NCI-H1105 treated with DMSO at 0.1 percent for 48 hours (cell line): ENCODE measurements at places on chromosomes 12 and 14.

GRCh38 chr14:48586099-48586498, 910.7 kb upstream of the MDGA2 start:
- DNase-seq: no peak

GRCh38 chr12:70482764-70483163, 116.7 kb downstream of the KCNMB4 start:
- DNase-seq: no peak

DNA sequence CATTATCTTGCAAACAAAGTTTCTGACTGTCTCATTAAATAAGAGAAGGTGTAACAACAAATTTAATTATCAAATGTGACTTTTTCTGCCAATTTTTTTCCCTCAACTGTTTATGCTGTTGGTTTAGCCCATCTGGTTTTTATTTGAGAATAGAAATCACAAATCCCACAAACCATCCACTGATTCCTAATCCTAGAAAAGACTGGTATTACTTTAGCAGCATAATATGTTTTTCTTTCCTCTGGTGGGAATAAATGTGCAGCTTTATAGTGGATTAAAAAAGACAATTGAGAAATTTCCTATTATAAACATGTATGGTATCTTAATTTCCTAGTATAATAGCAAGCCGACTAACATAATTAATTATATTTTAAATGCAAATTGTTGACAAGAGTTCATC, 257.9 kb upstream of the FOXN3 start:
- no peak for DNase-seq

DNA sequence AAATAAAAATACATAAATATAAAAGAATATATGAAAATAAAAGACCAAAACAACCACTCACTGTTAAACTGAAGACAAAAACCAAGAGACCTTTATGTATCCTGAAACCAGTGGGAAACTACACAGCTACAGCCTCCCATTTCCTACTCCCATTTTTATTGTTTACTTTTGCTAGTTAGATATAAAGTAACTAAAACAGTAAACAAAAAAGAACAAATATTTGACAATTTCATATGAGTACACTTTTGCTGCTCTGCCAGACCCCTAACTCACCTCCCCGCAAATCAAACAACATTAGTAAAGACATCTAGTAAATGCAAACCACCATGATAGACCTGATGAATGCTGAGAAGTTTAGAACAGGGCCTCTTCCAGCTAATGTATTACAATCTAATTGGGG, 97.1 kb downstream of the BCL2L14 start:
- no peak for DNase-seq

DNA sequence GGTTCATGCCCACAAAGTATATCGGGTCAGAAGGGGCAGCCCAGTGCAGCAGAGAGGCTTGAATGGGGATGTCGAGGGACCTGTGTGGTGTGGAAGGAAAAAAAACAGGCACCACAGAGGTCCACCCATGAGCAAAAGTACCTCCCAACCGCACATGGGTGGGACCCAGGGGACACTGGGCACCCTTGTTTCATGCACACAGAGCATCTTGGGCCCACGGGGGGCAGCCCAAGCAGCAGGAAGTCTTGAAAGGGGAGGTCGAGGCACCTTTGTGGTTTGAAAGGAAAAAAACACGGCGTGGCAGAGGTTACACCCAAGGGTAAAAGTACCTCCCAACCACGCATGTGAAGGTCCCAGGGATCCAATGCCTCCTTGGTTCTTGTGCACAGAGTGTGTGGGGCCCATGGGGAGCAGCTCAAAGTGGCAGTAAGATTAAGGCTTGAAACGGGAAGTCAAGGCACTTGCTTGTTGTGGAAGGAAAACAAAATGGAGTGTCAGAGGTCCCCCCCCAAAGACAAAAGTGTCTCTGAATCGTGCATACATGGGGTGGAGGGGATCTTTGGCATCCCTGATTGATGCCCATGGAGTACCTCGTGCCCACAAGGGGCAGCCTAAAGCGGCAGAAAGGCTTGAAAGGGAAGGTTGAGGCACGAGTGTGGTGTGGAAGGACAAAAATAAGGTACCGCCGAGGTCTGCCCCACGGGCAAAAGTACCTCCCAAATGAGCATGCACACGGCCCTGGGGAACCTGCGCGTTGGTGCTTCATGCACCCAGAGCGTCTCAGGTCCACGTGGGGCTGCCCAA, 575.5 kb downstream of the ALG10 start:
- DNase-seq: no peak

DNA sequence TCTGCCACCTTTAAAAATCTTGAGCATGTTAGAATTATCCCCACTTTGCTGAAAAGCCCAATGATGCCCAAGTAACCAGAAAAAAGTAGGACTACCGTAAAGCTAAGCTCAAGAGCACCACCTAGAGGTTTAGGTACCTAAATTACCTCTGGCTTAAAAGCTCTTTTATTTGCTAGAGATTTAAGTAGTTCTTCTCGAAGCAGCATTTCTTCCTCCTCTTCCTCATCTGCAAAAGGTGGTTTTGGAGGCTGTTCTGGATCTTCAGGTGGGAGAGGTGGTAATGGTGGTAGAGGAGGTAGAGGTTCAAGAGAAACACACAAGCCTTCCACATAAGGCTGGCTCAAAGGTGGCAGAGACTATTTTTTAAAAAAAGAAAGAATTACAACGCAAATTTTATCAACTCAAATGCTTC, 26.9 kb downstream of the ZFC3H1 start:
- peak; percentile 71 for DNase-seq

- no peak for DNase-seq
These were observed 272 bp downstream of the HECTD1 start for GRCh38 chr14:31207287-31207754.

DNA sequence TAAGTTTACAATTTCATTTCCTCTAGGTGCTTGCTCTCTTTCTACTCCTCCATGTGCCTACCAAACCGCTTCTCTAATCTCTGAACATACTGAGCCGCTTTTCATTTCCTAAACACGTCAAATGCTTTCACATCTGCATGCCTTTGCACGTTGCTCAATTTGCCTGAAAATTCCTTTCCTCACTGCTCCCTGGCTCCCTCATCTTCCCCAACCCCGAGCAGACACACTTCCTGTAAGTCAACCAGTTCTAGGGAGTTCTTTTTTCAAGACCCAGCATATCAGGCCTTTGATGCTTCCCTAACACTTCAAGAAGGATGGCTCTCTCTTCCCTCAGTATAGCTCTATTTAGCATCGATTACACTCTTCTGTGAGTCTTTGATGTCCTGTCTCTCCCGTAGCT, 50.3 kb downstream of the LMO3 start:
- DNase-seq: no peak

GRCh38 chr14:37587131-37587803, 7.8 kb downstream of the FOXA1 start:
- DNase-seq: peak; percentile 24

DNA sequence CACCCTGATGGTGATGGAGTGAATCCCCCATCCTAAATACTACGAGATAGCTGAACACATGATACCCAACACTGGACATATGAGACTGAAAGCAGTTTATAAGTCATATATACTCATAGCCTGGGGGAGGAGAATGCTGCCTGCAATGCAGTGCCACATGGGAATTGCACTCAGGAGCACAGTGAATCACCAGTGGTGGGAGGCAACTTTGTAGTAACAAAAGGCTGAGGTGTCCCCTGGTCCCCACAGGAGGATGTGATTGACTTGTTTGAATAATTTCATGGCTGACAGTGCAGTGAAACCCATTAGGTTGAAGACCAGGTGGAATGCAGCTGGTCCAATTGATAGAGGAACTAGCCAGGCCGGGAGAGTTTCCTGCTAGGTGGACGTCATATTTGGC, 20.2 kb downstream of the CCDC38 start:
- no peak for DNase-seq

DNA sequence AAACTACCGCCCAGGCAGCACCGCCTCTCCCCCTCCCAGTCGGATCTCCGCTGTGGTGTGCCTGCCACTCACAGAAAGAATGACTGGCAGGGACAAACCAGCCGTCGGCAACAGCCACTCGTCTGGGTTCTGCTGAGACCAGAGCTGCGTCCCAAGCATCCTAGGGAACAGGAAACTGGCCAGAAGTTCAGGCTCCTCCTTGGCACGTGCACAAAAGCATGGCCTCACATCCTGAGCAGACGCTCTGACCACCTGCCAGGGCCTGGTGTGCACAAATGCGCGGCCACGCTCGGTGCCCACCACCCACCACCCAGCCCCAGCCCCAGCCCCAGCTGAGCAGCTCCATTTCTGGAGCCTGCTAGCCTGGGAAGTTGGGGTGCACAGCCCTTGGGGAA, 214.8 kb downstream of the DPF3 start:
- DNase-seq: peak; percentile 23

- DNase-seq: no peak
These were observed 101.3 kb downstream of the LGMN start for GRCh38 chr14:92646952-92647796.

DNA sequence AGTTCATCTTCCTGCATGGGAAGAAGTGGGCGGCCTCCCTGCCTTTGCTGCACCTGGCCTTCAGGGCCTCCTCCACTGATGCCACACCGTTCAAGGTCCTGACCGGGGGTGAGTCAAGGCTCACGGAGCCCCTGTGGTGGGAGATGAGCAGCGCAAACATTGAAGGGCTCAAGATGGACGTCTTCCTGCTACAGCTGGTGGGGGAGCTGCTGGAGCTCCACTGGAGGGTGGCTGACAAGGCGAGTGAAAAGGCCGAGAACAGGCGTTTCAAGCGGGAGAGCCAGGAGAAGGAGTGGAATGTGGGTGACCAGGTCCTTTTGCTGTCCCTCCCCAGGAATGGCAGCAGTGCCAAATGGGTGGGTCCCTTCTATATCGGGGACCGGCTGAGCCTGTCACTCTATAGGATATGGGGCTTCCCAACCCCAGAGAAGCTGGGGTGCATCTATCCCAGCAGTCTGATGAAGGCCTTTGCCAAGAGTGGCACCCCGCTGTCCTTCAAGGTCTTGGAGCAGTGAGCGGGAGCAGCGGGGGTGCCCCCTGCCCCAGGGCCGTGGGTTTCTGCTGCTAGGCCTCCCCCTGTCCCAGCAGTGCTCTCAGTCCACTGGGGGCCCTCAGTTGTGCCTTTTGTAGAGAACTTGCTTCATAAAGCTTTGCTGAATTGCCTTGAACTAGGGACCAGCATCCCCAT, 12.4 kb downstream of the CBLN3 start:
- no peak for DNase-seq

GRCh38 chr12:12349711-12350665, at the start of gene MANSC1:
Gene MANSC1 (minus strand): TSS chr12:12350242. CDS start chr12:12343314, 6,928 bp downstream.
- DNase-seq: peak; percentile 76

DNA sequence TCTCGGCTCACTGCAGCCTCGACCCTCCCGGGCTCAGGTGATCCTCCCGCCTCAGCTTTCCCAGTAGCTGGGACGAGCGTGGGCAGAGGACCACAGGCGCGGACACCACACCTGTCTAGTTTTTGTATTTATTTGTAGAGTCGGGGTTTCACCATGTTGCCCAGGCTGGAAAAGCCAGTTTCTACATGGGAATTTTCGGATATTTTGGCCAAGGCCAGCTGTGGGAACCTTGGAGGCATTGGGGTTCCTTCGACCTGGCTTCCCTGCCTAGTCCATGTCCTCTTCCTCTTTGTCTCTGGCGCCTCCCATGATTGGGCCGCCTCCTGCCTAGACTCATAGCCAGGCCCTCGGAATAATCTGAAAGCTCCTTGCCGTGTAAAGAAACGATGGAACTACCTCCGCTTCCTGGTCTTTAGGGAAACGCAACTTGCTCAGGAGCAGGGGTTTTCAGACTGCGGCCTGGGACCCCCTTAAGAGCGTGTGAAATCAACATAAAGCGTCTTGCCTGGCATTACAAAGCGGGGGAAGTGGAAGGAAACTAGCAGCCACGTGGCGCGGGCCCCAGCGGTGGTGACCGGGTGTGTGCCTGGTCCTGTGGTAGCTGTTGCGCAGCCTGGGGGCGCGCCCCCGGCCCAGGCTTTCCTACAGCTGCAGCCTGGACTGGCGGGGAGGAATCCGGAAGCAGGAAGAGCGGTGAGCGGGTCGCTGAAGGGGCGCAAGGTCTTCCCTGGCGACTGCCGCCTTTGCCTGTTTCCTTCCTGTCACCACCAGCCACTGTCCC, 1.4 kb upstream of the HSP90AA1 start:
- DNase-seq: no peak

DNA sequence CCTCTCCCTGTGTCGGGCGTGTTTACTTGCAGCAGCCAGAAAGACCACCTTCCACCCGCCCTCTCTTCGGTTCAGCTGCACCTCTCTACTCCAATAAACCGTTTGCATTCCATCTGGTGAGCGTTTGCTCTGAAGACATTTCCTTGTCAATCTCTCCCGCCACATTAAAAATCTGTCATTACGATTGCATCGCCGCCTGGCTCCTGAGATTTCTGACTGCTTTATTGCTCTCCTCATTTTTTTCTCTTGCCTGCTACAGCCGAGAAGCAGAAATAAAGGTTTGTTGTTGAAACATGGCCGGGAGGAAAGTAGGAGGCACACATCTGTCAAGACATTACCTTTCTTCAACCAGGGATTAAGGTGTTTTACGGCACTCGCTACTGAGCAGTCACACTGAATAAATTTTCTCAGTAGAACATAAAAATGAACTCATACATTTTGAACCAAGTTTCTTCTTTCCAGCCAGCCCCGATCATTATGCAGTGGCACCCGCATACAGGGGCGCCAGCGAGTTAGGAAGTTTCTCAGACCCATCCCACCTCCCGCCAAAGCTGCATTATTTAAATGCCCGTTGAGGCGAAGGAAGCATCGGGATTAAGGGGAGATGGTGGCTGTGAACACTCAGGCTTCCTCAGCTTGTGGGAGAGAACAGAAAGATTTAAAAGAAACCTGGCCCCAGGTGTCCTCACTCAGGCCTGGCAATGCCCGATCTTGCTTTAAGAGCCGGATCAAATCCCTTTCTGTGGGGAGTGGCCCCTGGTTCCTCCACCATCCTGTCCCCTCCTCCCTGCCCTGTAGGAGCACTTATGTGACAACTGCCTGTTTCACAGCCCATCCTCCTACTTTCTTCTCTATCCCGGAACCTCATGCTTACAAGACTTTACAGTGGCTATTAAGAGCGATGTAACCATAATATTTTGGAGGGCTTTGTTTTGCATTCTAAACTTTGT, 1108.9 kb downstream of the BCL11B start:
- DNase-seq: no peak

- DNase-seq: no peak
These were observed 14.1 kb downstream of the SELPLG start for GRCh38 chr12:108619369-108620160.

DNA sequence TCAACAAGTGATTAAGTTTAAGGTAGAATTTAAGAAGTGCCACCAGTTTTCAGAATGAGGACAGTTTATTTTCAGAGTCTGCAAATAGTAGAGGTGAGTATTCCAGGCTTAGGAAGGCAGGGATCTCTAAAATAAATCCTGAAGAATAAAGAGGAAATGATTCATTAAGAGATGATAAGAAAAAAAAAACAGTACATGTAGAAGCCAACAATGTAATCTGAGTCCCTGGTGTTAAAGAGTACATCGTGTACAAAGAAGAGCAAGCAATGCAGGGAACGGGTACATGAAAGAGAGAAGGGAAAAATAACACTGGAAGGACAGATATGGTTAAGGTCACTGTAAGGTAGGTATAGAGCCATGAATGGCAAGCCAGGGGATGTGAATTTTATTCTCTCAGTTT, 95.2 kb upstream of the FOXG1 start:
- no peak for DNase-seq
